ENCODE measurements at places on chromosomes 6 and 20. TPM values are rescaled to one million over a fixed set of nuclear protein-coding genes. Genes with fewer than 3 reads are reported as not detected.
A peak's percentile ranks its signal among the peaks of the same experiment; 100 is the strongest.

The CLPSL2 gene
- not detected for total RNA-seq

The CCN2 gene
- 177 TPM for total RNA-seq

The MTRF1L gene
- 20.5 TPM for total RNA-seq

The RUNX2 gene
- 1.7 TPM for total RNA-seq

The ERVFRD-1 gene
- not detected for total RNA-seq

GRCh38 chr6:49772285-49772684 lies 14.8 kb downstream of the PGK2 start:
- DNase-seq: no peak

DNA sequence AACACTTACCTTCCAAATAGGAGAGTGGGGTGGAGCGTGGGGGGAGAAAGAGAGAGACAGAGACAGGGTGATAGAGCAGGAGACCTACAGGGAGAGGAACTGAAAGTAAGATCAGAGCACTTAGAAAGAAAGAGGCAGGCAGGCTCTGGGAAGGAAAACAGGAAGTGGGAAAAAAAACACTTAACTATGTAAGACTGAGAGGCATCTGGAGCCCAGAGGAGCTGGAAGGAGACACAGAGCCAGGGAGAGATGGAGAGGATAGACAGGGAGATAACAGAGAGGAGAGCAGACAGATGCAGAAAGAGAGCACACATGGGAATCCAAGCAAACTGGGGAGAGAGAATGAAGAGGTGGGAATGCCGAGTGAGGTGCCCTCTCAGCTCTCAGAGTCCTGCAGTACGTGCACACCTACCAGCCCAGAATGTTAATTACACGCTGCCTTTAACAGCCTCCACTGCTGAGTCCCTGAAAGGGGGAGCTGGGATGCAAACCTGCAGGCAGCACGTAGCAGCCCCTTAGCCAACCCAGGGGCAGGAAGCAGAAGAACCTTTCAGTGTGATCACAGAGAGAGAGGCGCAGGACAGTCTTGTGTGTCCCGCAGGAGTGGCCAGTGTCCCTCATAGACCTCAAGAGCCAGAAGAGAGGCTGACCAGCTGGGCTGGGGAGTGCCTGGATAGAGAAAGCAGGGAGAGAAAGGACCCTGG lies 132.7 kb upstream of the LRFN2 start:
- peak; percentile 41 for DNase-seq

DNA sequence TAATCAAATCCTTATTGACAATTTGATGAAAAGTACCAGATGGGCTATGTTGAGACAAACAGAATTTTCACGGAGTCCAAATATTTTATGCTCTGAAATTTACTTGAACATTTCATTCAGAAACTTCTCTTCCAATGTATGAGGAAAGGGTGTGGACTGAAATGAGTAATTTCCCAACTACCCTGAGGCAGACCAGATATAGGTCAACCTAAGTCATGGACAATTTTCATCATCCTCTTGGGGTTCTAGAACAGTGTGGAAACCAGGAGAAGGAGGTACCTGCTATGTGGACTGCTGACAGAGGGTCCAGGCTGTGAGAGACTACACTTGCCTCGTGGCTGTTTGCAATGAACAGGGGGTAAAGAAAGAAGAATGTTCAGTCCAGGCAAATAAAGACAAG lies 323.0 kb downstream of the ESR1 start:
- DNase-seq: no peak

DNA sequence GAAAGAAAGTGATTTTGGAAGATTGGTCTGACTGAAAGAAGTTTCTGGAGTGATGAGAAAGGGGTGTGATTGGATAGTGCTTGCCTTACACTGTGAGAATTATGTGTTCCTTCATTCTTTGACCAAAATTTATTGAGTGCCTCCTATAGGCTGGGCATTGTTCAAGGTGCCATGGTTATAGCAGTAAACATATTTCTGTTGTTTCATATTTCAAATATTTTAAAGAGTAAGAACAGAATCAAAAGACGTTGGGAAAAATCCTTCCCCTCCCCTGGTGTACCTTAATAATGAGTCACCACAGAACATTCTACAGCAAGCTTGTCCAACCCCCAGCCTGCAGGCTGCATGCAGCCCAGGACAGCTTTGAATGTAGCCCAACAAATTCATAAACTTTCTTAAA lies 78.6 kb downstream of the GCLC start:
- DNase-seq: no peak

DNA sequence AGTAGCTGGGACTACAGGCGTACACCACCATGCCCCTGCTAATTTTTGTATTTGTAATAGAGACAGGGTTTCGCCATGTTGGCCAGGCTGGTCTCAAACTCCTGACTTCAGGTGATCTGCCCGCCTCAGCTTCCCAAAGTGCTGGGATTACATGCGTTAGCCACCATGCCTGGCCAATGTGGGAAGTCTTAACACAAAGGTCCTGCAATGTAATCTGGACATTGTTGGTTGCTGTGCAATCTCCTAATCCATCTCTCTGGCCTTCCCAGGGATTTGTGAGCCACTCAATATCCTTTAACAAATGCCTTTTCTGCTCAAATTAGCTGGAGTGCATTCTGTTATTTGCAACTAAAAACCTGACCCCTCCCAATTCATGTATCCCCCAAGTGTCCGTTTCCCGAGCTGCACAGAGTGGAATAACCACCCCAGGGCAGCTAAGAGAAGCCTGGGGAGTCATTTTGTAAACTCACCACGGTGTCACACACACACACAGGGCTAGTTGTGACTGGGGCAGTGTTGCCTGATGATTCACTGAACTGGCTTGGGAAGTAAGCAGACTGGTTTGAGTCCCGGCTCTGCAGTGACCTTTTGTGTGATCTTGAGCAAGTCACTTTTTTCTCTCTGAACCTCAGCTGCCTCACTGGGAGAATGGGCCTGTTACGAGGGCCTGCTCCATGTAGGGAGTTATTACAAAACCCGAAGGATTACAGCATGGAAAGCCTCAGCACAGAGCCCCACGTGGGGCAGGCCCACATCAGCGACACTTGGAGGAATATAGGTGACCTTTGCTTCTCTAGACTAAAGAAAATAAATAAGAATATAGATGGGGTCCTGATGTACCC lies 152.3 kb downstream of the ZMYND8 start:
- DNase-seq: no peak

DNA sequence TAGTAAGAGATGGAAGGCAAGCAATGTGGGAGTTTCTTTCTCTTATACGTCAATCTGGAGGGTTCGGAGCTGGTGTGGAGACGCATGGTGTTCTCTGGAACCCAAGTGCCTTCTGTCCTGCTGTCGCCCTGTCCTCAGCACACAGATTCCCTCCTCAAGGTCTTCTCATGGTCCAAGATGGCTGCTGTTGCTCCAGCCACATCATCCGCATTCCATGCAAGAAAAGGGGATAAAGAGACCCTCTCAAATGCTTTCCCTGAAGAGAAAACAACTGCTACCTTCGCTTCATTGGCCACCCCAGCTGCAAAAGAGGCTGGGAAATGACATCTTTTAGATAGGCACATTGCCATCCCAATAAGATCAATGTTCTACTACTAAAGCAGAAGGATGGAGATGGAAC lies 151.2 kb downstream of the ANKRD60 start:
- DNase-seq: no peak

DNA sequence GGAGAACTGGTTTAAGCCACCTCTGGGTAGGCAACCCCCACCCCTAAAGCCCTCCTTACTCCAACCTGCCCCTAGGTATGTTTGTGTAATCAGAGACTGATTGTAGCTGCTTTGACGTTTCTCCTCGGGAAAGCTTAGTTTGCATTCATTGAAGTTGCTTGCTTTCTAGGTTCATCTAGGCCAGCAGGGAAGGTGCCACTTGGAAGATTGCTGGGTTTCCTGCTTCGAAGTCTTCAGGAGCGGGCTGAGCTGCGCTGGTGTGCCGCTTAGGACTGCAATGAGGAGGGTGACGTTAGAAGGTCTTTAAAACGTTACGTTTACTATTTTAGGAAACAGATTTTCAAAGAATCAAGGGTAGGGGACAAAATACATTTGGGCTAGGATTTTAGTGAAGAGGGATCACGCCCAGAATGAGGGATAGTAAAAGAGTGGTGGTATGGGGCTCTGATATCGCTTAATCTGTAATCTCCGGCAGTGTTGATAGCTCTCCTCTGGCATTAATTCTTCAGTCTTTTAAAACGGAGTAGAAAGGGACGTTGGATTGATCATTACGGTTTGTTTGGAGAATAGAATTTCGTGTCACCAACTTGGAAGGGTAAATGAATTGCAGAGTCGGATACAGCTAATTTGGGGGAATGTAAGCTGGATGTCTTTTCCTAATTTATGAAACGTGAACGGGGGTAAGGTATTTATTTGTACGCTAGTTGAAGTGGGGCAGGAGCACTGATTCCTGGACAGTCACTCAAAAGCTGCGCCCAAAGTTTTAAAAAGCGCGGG lies 92.6 kb upstream of the PRDM1 start:
- DNase-seq: peak; percentile 74

- DNase-seq: peak; percentile 77
Measured at GRCh38 chr20:49505518-49505917, 23.1 kb upstream of the KCNB1 start.

DNA sequence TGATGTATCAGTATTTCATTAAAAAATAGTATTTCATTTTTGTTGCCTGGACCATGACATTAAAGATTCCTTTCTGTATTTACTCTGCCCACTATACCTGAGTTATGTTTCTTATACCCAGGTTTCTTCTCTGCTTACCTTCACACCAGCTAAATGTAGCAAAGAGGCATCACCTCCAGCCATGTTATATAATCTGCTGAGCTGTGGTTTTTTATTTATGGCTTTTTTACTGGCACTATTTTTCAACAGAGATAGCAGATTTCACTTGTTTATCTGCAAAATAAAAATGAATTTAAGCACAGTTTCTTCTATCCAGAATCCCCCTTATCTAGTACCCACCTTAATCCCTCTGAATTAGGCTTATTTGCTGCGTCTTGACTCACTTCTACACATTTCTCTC lies 979.0 kb upstream of the MAN1A1 start:
- DNase-seq: no peak

DNA sequence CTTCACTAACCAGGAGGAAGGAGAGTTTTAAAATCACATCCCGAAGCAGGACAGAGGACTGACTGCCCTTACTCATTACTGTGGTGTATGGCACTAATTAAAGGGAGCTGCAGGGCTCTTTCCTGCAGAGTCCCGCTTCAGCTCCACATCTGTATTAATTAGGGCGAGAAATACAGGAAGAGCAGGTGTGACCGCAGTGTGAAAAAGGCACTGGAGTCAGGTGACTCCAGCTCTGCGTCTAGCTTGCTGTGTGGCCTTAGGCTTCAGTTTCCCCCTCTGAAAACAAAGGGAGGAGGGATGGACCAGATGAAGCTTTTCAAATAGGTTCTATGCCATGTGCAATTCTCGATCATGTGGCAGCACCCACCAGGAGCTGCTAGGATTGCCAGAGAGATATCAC lies 34.0 kb downstream of the KIAA1755 start:
- DNase-seq: no peak

DNA sequence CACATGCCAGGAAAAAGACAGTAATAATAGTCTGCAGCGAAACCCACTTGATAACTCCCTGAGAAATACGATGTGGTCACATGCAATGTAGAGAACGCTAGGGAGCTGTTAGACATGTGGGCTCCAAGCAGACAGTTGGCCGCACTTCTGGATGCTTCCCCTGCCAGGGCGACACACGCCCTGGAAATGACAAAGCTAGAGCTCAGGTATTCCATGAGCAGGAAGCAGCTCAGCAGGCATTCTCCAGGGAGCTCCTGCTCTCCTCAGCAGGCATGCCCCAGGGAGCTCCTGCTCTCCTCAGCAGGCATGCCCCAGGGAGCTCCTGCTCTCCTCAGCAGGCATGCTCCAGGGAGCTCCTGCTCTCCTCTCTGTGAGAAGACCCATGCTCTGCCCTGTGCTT lies 52.4 kb upstream of the NXT1 start:
- no peak for DNase-seq

- no peak for DNase-seq
Measured at GRCh38 chr6:13076575-13076974, 251.8 kb downstream of the TBC1D7 start.

- DNase-seq: no peak
Measured at GRCh38 chr6:129297592-129297991, 412.4 kb downstream of the ARHGAP18 start.

GRCh38 chr20:38573413-38573812 lies 7.6 kb upstream of the ADIG start:
- no peak for DNase-seq

- DNase-seq: no peak
Measured at GRCh38 chr6:71567562-71567961, 279.0 kb downstream of the OGFRL1 start.

DNA sequence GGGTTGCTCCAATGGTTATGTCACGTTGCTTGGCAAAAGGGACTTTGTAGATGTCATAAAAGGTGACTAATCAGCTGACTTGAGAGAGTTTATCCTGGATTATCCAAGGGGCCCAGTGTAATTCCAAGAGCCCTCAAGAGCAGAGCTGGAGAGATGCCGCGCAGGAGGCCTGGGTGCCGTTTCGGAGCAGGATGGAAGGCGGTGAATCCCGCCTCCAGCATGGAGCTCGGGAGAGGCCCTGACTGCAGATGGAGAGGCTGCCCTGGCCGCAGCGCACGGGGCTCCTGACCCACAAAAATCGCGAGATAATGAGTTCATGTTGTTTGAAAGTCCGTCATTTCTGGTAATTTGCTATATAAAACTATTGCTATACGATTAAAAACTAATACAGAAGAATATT lies 219.8 kb downstream of the ZDHHC14 start:
- no peak for DNase-seq

- DNase-seq: no peak
Measured at GRCh38 chr6:151975795-151976194, 168.3 kb downstream of the ESR1 start.

- DNase-seq: no peak
Measured at GRCh38 chr6:48977573-48977972, 485.5 kb downstream of the MMUT start.

GRCh38 chr6:13874191-13874549 lies 50.6 kb upstream of the RNF182 start:
- DNase-seq: no peak

All from GM23338 (cell line).